Activated CD4-positive, alpha-beta T cell treated with anti-CD3 and anti-CD28 coated beads, Interleukin-2, amount 10 ng/mL, durations not matched to agents 24 days and 14 days (primary cell): ENCODE measurements at places on chromosomes 6 and 20.

GRCh38 chr20:11411765-11412164 is 505.9 kb upstream of the BTBD3 start:
- DNase-seq: no peak

DNA sequence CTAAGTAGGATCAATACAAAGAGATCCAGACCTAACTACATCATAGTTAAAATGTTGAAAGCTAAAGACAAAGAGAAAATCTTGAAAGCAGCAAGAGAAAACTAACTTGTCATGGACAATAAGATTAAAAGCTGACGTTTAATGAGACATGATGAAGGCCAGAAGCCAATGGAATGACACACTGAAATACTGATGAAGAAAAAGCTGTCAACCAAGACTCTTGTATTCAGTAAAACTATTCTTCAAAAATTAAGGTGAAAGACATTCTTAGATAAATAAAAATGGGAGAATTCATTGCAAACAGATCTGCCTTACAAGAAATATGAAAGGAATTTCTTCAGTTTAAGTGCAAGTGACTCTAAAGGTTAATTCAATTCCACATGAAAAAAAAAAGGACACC is 145.9 kb upstream of the KCNK16 start:
- DNase-seq: no peak

- DNase-seq: peak; percentile 80
Observed at GRCh38 chr6:105431226-105431625, 28.3 kb upstream of the PREP start.

DNA sequence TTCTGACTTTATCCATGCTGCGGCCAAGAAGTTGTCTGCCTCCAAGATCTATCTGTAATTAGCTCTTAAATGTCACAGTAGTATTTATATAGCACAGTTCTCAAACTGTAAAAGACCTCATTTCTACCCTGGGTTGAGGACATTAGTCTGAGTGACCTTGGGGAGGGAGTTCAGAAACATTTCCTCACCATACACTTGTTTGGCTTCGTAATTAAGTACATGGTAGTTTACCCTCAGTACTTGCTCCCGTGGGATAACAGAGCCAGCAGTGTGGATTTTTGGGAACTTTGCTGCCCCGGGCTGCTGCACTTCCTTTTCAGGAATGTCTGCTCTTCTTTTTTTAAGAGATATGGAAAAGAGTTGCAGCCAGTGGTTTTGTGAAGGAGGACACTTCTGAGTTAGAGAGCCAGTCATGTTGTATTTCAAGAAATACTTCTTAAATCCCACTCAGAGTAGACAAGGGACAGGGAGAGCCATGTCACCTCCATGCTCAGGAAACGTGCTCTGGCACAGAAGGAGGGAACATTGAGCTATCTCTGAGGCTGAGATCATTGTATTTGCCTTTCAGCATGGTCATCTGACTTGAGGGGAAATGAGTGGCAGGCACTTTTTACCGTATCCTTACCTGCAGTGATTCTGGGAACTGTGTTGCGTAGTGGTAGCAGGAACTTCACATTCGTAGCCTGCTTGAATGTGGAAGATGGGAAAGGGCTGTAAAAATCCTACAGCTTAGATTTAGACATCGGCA is 33.6 kb downstream of the RPRD1B start:
- no peak for DNase-seq

DNA sequence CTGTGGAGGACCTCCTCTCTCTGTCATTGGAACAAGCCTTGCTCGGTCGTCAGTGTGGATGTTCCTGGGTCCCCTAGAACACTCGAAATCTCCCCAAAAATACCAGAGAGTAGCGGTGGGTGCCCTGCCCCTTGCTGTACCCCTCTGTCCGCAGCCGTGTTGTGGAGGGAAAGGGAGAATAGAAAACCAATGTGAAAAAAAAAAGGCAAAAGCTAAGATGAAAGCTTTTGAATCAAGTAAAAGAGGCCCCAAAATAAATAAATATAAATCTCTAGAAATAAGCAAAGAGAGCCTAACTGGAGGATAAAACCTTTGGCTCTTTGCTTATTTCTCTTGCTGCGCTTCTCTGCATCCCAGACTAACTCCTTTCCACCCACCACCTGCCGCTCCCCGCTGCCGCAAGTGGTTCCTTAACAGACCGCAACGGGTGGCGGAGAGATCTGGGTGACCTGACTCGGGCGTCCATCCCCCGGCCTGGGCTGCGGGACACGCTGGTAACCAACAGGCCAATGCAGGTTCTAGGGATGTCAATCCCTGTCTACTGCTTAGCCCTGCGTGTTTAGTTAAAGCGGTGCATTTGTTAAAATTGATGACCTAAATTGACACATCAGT is 110.0 kb downstream of the GPX5 start:
- no peak for DNase-seq

GRCh38 chr20:34299556-34300255 is 3.4 kb downstream of the AHCY start:
- no peak for DNase-seq
